ENCODE measurements at places on chromosomes 11 and 22. TPM values are rescaled to one million over a fixed set of nuclear protein-coding genes. Genes with fewer than 3 reads are reported as not detected.
A peak's percentile ranks its signal among the peaks of the same experiment; 100 is the strongest.

GRCh38 chr11:92667486-92668152, 301.8 kb upstream of the MTNR1B start:
- no peaks in the 10 kb centered on the region for H3K4me1 ChIP-seq
- no peak for DNase-seq
- no peak overlapping the region for H3K4me3 ChIP-seq

The EXT2 gene
- total RNA-seq = 168 TPM

The MUC6 gene
- not detected for total RNA-seq

- H3K36me3 ChIP-seq = no peaks in the 10 kb centered on the region
- no peaks in the 10 kb centered on the region for H3K4me1 ChIP-seq
- no peaks in the 10 kb centered on the region for H3K27me3 ChIP-seq
- H3K4me3 ChIP-seq = no peak overlapping the region
- no peak overlapping the region for H3K27ac ChIP-seq
These were observed 2.5 kb downstream of the KRTAP5-4 start for GRCh38 chr11:1619449-1619848.

DNA sequence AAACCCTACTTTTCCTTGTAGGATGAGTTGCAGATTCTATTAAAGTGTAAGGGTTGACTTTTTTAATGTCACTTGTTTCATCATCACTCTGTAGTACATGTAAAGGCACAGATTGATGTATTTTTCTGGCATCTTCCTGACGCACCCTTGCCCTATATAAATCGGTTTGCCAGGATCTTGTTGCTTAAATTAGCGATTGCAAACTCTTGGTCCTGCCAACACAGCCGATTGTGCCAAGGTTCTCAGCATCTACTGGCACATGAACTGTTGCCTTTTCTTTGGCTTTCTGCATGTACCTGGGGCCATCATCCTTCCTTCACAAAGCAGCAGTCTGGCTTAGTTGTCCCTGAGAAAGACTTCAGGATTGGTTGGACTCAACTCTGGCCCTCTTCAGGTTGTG, 7.5 kb upstream of the LIN7C start:
- H3K4me3 ChIP-seq = no peak overlapping the region
- no peak overlapping the region for H3K27ac ChIP-seq
- no peak for DNase-seq
- H3K36me3 ChIP-seq = no peaks in the 10 kb centered on the region

GRCh38 chr22:46086577-46087335, 63.6 kb upstream of the PPARA start:
- H3K4me3 ChIP-seq = peak overlapping the region; percentile 88
- DNase-seq = no peak
- H3K27ac ChIP-seq = peak overlapping the region; percentile 92
- H3K4me1 ChIP-seq = peaks cover 83% of the 10 kb centered on the region

- no peaks in the 10 kb centered on the region for H3K27me3 ChIP-seq
- no peak overlapping the region for H3K27ac ChIP-seq
- no peak overlapping the region for H3K4me3 ChIP-seq
- no peak for DNase-seq
These were observed 1079.7 kb downstream of the OPCML start for GRCh38 chr11:132452616-132453015.

DNA sequence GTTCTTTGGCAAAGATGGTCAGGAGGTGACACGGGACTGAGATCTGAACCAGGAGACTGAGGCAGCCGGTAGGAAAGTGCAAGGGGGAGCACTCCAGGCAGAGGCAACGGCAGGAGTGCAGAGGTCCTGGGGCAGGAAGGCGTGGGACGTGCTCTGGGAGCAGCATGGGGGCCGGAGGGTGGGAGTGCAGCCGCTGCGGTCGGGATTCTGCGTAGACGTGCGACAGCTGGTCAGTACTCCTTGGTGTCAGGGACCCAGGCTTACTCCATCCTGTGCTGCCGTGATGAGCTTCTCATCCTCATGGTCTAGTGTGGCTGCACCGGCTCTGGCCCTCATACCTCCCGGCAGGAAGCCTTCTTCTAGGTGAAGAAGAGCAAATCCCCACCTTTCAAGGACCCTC, 16.9 kb upstream of the TRMU start:
- no peak for DNase-seq
- no peak overlapping the region for H3K4me3 ChIP-seq
- H3K4me1 ChIP-seq = no peaks in the 10 kb centered on the region
- no peaks in the 10 kb centered on the region for H3K27me3 ChIP-seq
- H3K36me3 ChIP-seq = peaks cover 96% of the 10 kb centered on the region
